Fibroblast of skin of abdomen (primary cell): ENCODE measurements at places on chromosomes 6 and 20.

GRCh38 chr20:64140956-64141355 is 23.3 kb upstream of the MYT1 start:
- no peak for DNase-seq

DNA sequence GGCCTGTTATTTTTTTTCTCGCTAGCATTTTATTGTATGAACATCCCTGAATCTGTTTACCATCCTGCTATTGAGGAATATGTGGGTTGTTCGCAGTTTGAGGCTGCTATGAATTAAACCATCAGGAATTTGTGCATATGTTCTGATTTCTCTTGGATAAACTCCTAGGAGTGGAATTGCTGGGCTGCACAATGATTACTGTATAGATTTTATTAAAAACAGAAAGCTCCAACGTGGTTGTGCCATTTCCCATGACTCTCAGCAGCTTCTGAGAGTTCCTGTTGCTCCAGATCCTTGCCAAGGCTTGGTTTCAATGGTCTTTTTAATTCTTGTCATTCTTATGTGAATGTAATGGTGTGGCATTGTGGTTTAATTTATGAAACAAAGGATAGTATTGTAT is 75.1 kb downstream of the EDN3 start:
- DNase-seq = peak; percentile 77

DNA sequence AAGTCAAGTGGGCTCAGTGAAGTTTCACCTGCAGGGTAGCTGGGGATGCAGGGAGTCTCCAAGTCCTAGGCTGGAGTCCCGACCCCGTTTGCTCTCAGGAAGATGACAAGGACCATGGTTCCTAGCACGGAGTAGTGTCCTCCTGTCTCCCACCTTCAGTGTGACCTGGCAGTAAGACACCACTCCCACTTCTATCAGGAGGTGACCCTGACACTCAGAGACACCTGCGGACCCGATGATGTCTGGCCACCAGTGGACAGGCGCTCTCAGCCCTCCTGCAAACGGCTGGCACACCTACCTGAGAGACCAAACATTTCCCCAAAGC is 1.1 kb downstream of the SOD2 start:
- no peak for DNase-seq

GRCh38 chr6:143159001-143159400 is 98.3 kb downstream of the AIG1 start:
- no peak for DNase-seq

- peak; percentile 38 for DNase-seq
Measured at GRCh38 chr6:119627908-119628669, 278.5 kb upstream of the MAN1A1 start.

DNA sequence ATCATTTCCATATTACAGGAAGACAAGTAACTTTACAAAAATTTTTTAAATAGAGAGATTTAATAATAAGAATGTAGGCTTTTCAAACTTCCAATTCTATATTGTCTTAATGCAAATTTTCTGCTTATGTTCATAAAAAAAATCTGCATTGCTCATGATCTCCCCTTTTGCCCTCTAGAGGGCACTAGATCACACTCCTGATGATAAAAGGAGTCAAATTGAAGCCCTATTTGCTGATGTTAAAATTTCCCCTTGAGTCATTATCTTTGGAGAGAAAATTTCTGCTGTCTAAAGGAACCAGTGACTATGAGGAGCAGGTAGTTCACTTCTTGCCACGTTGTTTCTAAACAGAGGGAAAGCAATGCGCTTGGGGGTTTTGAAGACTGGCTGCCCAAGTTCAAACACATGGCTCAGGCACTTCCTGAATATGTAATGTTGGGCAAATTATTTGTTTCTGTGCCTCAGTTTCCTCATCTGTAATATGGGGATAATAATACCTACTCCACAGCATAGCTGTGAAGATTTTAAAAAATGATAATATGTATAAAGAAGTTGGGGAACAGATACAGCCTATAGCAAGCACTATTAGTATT is 874.2 kb downstream of the TFAP2A start:
- peak; percentile 51 for DNase-seq

DNA sequence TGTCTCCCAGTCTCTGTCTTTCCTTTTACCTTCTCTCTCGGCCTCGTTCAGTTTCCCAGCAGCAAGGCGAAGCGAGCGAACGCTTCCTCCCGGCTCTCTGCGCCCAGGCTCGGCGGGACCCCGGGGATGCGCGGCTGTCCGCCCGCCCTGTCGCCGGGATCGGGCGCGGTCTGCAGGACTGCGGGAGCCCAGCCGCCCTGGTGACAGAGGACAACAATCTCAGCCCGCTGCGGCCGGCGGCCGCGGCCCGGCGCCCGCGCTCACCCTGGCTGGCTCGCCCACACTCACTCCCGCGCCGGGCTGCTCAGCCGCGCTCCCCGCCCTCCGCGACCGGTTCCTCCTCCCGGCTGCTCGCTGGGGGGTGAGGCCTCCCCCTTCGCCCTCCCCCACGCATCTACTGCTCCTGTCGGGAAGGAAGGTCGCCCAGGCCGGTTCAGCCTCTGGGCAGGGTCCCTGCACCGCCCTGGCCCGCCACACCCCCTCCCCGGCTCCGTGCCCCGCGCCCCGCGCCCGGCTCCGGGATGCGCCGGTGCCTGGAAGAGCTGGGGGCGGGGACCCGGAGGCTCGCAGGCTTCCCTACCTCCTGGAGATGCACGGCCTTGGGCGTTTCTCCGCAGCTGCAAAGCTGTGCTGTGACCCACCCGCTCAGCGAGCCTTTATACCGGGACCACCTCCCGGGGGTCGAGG is 410 bp downstream of the SYNE1 start:
- peak; percentile 14 for DNase-seq

- peak; percentile 82 for DNase-seq
Measured at GRCh38 chr20:2314759-2315439, 19.1 kb downstream of the TGM3 start.

DNA sequence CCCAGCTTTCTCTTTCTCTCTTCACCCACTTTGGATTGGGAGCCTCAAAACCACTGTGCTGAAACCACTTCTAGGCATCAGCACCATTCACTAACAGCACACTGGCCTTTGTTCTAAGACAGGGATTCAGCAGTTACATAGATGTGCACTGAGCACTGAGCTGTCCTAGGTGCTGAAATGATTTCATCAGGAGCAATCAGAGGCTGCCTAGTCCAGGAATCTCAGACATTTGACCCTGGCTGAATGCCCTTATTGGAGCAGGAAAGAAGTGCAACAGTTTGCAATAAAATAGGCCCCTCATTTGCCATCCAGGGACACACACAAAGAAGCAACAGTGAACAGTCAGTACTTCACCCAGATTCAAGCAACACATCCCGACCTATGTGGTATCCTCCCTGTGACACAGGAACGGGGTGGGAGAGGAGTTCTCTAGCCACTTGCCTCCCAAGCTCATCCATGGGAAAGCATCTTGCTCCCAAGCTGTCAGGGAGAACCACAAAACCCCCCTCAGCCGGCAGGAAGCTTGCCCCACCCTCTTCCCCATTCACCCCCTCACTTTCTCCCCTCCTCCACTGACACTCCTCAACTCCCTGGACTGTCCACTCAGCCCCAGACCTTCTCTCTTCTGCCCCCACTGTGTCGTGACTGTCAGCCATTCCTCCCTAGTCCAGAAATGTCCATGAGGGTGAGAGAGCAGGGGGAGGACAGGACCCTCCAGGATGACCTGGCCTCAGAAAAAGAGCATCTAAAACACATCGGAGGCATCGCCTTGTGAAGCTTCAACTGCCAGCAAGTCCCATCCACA is 304.4 kb downstream of the PREX1 start:
- peak; percentile 73 for DNase-seq

DNA sequence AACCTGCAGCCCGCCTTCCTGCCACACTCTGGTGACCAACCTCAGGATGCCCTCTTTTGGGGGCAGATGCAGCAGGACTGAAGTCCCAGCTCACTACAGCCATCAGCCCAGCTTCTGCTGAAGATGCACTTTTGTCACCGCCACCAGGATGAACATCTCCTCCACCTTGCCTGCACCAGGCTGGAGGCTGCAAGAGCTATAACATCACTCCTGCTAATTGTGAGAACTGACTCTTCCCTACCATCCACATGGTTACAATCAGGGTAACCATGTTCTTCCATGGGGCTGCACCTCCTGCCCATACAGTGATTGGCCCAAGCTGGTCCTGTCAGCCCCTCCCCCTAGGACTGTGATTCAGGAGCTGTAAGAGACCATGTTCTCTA is 2.0 kb upstream of the ACTL10 start:
- no peak for DNase-seq

DNA sequence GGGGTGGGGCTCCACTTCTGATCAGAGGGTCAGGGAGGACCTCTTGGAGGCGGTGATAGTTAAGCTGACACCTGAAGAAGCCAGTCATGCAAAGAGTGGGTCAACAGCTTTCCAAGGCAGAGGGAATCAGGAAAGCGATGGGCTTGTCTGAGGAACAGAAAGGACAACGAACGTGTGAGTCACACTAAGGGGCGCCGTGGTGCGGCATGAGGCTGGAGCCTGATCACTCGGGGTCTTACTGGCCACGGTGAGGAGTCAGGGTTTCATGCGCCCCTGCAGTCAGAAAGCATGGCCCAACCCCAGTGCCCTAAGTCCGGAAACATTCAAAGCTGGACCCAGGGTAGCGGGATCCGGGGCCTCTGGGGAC is 50.6 kb upstream of the SLC32A1 start:
- DNase-seq = peak; percentile 16

DNA sequence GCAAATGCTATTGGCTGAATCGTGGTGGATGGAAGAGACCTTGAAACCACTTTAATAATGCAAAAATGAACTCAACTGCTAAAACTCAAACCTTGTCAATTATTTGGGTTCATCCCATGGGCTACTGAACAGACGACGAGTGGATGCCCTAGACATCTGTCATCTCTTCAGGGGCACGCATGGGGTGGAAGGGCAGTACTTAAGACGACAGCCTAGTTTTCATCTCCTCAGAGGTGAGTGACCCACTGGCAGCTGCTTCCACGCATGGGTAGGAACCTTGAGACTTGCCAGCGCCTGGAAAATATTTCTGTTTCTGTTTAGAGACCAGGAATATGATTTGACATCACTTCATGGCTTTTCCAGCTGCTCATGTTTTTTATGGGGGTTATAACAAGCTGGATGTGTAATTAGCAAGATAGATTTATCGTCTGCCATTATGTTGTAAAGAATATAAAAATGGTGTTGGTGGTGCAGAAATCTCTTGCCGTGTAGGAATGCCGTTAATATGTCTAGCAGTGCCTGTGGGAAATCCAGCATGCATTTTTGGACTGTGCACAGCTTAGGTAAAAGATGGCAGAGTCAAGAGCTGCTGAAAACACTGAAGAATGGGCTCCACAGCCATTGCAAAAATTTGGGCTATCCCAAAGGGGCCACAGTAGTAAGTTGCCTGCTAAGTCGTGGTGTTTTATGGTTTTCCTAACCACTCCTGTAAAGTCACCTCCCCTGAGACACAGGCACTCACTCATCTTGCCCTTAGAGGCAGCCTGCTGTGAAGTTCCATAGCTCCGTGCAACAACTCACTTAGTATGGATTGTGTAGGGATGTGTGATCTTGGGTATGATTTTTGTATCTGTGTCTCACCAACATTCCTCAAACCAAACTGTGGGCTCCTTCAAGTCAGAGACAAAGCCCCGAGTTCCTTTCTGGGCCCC is 203.3 kb downstream of the EYA2 start:
- DNase-seq = no peak

- DNase-seq = no peak
Measured at GRCh38 chr20:46062151-46062550, 27.6 kb downstream of the NCOA5 start.

DNA sequence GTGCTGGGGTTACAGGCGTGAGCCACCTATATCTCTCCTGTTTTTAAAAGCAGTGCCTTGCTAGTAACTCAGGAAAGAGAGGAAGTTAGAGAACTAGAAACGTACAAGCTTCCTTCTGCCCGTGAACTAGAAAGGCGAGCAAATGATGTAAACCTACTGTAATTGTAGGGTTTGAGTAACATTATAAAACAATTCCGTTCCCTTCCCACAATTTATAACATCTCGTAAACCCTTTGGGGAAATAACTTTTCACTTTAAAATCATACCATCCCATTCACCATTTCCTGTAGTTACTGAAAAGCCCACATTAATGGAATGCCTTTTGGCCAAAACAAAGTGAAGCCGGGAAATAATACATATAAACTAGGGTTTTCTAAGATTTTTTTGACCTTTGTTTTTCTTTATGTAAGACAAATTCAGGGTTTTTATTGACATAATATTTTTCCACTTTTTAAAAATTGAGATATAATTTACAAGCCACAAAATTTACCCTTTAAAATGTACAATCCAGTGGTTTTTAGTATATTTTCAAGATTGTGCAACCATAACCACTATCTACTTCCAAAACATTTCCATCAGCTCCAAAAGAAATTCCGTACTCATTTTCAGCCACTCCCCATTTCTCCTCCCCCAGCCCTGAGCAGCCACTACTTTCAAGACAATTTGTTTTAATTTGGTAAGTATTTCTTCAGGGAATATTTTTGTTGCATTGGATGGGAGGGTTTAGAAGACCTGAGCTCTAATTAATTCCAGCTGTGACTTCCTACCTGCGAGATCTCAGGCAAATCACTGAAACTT is 175.1 kb upstream of the PDE10A start:
- no peak for DNase-seq
